Renal pelvis (tissue), 12 donors: ENCODE measurements at places on chromosomes 6 and 20.

DNA sequence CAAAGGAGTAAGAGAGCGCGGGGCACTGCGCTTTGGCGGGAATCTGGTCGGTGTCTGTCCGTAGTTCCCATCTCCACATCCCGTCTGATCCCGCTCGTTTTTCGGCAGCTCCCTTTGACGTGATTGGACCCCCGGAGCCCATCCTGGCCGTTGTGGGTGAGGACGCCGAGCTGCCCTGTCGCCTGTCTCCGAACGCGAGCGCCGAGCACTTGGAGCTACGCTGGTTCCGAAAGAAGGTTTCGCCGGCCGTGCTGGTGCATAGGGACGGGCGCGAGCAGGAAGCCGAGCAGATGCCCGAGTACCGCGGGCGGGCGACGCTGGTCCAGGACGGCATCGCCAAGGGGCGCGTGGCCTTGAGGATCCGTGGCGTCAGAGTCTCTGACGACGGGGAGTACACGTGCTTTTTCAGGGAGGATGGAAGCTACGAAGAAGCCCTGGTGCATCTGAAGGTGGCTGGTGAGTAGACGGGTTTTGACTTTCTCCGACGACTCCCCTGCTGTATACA, 1.4 kb downstream of the BTN1A1 start:
- DNase-seq, result no peak

GRCh38 chr6:31042806-31043205, 32.5 kb downstream of the MUC22 start:
- DNase-seq, result no peak

DNA sequence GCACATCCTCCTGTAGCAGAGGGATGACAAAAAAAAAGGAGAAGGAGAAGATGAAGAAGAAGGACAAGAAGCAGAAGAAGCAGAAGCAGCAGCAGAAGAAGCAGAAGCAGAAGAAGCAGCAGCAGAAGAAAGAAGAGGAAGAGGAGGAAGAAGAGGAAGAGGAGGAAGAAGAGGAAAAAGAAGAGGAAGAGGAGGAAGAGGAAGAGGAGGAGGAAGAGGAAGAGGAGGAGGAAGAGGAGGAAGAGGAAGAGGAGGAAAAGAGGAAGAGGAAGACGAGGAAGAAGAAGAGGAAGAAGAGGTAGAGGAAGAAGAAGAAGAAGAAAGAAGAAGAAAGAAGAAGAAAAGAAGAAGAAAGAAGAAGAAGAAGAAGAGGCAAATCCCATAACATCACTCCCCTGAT, 35.0 kb upstream of the AHI1 start:
- DNase-seq, result no peak

- DNase-seq, result no peak
These were observed 1005.3 kb upstream of the EPHA7 start for GRCh38 chr6:94424692-94425091.

GRCh38 chr20:10487142-10488136, 52.3 kb downstream of the SLX4IP start:
- DNase-seq, result no peak
